ENCODE measurements at places on chromosomes 5 and 9. TPM values are rescaled to one million over a fixed set of nuclear protein-coding genes. Genes with fewer than 3 reads are reported as not detected.

Gene SARDH
- 1.8 TPM for total RNA-seq

Gene ASB6
- 10.3 TPM for total RNA-seq

Gene PCDHGA8
- 7.9 TPM for total RNA-seq

Gene ELOVL7
- total RNA-seq, result 2.5 TPM

Gene GPRIN1
- 0.55 TPM for total RNA-seq
